ENCODE measurements at places on chromosomes 16 and 17. TPM values are rescaled to one million over a fixed set of nuclear protein-coding genes. Genes with fewer than 3 reads are reported as not detected.

Gene OTOP2
- total RNA-seq = not detected

Gene TIMM22
- 9.7 TPM for total RNA-seq

Gene TBC1D26
- total RNA-seq = not detected

DNA sequence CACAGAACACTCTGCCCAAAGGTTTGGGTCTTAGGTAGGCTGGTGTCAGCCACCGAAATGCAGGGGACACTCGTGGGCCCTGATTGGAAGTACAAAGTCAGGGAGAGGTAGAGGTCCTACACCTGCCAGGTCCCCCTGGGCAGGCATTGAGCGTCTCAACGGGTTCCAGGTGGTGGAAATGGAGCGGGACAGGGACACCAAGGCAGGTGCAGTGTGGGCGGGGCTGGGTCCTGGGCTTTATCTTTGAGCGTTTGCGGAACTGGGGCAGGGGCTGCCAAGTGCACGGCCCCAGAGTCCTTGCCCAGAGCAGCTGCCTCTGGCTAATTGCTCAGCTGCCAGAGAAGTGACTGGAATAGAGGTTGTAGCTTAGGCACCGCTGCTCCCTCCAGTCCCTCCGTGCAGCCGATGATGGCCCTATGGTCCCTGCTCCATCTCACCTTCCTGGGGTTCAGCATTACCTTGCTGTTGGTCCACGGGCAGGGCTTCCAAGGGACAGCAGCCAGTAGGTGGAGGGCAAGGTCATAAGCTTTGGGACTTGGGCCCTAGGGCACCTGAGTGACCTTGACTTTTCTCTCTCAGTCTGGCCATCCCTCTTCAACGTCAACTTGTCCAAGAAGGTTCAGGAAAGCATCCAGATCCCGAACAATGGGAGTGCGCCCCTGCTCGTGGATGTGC is at the start of gene ZACN:
ZACN (plus strand) TSS at position 323 of the 675 bp plus-strand sequence; CDS start at position 406, 83 bp downstream.
- H3K4me1 ChIP-seq = peaks cover 20% of the 10 kb centered on the region
- H3K4me3 ChIP-seq = no peak within 1 kb of the TSS
- DNase-seq = no peak
- H3K27ac ChIP-seq = no peak within 1 kb of the TSS

GRCh38 chr17:73228748-73229236 is 32.9 kb downstream of the CPSF4L start:
- H3K27ac ChIP-seq = peak overlapping the region; percentile 79
- H3K36me3 ChIP-seq = peaks cover 26% of the 10 kb centered on the region
- H3K27me3 ChIP-seq = no peaks in the 10 kb centered on the region
- H3K4me3 ChIP-seq = peak overlapping the region; percentile 20

Data from activated CD8-positive, alpha-beta memory T cell treated with anti-CD3 and anti-CD28 coated beads, Interleukin-2, amount 10 ng/mL, durations not matched to agents 7 days and 5 days (primary cell).